ENCODE measurements at places on chromosomes 3 and 15.
A peak's percentile ranks its signal among the peaks of the same experiment; 100 is the strongest.

- DNase-seq, result no peak
These were observed 500 bp downstream of the PARP6 start for GRCh38 chr15:72271895-72272212.

GRCh38 chr3:70824773-70825172, 512.3 kb upstream of the MDFIC2 start:
- no peak for DNase-seq

DNA sequence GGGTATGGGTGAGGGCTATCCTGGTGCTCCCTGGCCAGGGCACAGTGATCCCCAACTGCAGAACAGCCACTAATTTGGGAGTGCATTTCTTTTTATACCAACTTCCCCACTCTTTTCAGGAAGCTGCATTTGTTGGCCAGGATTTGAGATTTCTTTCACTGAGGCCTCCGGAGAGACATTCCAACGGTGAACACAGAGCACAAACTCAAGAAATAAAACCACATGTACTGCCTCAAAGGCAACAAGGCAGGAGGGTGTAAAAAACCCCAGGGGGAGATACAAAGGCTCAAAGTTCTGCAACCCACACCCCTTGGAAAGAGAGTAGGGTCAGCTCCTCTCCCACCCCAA, 65.3 kb downstream of the CPN2 start:
- no peak for DNase-seq

- peak; percentile 5 for DNase-seq
These were observed 219.8 kb downstream of the CTNNB1 start for GRCh38 chr3:41418961-41419691.

GRCh38 chr3:38717355-38718240, 68.1 kb upstream of the SCN5A start:
- no peak for DNase-seq

- DNase-seq, result no peak
These were observed 8.0 kb downstream of the CDAN1 start for GRCh38 chr15:42728972-42729371.

DNA sequence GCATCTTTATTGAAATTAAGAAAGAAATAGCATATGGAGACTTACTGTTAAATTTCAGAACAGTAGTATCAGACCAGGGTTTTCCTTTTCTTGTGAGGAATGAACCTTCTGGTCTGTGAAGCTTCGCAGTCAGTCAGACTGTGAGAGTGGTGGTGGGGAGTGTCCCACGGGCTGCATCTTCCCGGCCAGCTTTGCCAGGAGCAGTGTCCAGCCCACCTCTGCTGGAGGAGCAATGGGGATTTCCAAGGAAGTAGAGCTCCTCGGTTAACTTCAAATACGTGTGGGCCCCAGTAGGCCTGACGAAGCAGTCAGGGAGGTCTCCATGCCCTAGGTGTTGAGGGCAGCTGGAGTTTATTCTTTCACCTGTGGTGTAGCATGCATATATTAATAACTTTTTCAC, 40.9 kb upstream of the FBXL22 start:
- DNase-seq, result no peak
